ENCODE measurements at places on chromosomes 1 and 21.

DNA sequence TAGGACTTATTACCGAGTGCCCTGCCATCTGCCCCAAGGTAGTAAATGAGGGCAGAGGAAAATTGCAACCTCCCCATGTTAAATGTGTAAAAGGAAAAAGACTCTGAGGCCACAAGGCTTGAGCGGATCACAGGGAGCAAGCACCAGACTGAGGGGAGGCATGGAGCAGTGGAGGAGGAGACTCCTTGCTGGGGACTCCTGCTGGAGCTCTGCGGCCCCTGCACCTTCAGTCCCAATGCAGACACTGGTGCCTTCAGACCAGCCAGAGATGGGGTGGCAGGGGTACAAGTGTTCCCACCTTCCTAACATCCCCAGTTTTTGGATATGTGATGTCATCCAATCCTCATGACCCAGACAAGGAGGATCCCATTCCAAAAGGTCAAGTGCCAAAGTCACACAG, 128.4 kb upstream of the NGF start:
- no peak for DNase-seq

- DNase-seq, result no peak
Observed at GRCh38 chr21:29149808-29150425, 19.5 kb downstream of the MAP3K7CL start.

DNA sequence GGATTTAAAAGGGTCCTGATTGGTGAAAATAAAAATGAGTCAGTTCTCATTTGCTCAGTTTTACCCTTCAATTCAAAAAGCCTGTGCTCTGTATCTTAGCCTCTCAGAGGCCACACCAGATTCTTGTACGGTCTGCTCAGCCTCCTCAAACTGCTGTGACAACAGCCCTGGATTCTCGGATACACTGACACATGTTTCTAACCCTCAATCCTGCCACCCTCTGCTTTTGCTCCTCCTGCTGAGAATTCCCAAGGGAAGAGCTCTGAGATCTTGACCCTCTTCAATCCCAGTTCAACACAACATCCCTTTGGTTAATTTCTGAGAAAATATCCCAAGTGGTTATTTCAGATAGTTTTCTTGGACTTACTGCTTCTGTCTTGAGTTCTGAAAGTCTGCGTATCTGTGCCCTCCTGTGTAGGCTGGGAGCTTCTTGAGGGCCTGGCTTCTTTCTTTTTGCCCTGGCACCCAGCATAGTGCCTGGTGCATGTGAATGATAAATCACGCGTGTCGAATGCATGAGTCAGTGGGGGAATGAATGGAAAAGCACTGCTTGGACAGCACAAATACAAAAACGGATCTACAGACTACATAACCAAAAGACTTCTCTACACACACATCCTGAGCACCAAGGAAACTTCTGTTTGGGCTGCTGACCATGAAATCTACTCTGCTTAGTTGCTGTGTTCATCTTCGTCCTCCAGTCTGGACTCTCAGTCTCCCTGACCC, 24.5 kb downstream of the IRF2BP2 start:
- no peak for DNase-seq

GRCh38 chr1:203840208-203840808, 21.1 kb upstream of the SNRPE start:
- no peak for DNase-seq

GRCh38 chr1:64401285-64401684, 68.6 kb upstream of the CACHD1 start:
- DNase-seq, result no peak

Data from common myeloid progenitor, CD34-positive (primary cell).